ENCODE measurements at places on chromosomes 2 and 18.
A peak's percentile ranks its signal among the peaks of the same experiment; 100 is the strongest.

GRCh38 chr18:45277908-45278307 lies 337.4 kb upstream of the SLC14A2 start:
- DNase-seq, result no peak

DNA sequence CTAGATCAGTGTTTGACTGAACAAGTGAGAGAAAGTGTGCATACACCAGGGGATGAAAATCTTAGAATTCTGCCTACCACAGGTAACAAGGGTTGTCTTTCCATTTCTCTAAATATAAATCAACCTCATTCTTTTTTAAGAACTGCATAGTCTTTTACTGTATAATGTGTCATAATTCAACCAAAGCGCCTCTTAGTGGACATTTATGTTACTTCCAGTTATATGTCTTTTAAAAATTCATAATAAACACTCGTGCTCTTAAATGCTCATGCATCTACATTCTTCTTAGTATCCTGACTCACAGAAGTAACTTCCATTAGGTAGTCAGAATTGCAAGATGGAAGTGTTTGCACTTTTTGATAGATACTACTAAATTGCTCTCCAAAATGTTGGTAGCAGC lies 76.2 kb downstream of the CHRNA1 start:
- DNase-seq, result no peak

GRCh38 chr2:72969706-72970105 lies 52.4 kb downstream of the EMX1 start:
- no peak for DNase-seq

DNA sequence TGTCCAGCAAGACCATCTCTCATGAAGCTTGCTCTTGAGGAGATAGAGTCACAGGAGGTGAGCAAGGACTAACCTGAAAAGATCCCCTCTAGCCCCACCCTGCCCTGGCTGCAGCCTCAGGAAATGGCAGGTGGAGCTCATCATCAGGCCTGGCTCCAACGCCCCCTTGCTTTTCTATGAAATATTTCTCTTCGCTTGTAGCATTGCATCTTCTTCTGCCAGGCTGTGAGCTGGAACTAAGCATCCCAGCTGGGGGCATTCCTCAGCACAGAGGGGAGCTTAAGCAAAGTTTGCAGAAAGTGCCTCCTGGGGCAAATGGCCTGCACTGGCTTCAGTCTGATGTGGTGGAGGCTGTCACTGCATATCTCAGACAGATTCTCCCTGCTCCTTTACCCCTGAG lies 90.1 kb upstream of the LGALSL start:
- no peak for DNase-seq

DNA sequence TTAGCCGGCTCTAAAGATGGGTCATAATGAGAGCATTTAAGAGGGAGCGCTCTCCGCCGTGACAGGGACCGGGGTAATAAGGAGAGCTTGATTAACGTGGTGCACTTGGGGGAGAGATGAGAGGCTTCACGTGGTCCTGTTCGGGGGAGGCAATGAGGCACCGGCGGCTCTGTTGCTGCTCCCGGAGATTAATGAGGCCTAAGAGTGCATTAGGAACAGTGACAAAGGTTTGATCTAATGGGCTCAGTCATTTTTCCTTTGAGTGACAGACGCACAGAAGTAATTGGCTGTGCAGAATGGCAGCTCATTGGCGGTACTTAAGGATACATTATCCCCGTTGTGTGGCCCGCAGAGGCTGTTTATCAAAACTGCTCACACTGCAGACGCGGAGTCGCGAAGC lies 250.7 kb downstream of the GBX2 start:
- no peak for DNase-seq

- DNase-seq, result peak; percentile 51
Measured at GRCh38 chr2:105409717-105410116, 10.9 kb upstream of the FHL2 start.

GRCh38 chr2:101883860-101884259 lies 107.9 kb upstream of the IL1R2 start:
- DNase-seq, result no peak

GRCh38 chr18:25067275-25068025 lies 284.5 kb downstream of the ZNF521 start:
- DNase-seq, result no peak

DNA sequence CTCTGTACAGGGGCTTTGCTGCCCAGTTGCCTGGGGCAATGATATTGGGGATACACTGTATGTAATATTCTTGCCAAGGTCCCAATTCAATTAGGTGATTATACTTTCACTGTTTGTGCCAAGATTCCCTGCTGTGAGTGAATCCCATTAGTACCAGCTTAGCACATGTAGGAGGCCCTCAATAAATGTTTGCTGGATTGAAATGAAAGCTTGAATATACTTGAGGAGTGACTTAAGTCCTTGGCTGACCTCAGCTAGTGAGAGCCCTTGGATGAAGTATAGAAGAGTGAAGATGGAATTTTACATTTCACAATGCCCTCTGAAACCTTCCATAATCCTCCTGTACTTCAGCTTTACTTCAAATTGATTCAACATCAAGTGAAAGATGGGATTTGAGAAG lies 102.9 kb downstream of the GATA6 start:
- DNase-seq, result no peak

DNA sequence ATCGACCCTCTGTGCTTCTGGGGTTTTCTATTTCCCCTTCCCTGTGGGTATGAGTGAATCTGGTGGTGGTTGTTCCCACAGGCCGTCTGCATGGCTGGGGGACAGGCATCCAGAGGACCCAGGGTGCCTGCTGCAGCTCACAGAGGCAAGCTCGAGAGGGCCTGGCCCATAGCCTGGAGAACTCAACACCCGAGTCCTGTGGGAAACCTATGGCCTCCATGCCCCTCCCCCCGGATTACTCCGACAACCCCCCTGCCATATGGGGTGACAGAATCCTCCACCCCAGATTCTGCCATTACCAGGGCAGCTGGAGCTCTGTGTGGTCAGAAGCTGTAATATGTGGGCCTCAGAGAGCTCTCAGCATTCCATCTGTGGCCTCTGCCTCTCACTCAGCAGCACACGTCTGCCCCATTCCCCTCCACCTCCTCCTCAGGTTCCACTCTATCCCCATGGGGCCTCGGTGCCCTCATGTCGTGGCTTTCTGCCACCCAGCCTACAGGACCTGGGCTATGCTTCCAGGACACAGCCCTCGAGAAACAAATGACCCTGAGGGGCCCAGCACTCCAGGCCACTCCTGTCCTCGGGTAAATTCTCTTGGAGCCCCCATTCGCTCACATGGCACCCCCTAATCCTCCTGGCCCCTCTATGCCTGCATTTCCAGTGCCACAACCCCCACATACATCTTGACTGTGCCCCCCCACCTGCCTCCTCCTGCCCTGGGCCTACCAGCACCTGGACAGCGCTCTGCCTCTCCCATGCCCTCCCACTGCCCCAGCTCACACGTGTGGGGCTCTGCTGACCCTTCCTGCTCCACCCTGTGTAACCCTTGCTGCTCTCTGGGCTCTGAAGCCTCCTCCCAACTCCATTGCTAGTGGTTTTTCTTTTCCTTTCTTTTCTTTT lies 3.6 kb downstream of the MZT2A start:
- DNase-seq, result no peak

DNA sequence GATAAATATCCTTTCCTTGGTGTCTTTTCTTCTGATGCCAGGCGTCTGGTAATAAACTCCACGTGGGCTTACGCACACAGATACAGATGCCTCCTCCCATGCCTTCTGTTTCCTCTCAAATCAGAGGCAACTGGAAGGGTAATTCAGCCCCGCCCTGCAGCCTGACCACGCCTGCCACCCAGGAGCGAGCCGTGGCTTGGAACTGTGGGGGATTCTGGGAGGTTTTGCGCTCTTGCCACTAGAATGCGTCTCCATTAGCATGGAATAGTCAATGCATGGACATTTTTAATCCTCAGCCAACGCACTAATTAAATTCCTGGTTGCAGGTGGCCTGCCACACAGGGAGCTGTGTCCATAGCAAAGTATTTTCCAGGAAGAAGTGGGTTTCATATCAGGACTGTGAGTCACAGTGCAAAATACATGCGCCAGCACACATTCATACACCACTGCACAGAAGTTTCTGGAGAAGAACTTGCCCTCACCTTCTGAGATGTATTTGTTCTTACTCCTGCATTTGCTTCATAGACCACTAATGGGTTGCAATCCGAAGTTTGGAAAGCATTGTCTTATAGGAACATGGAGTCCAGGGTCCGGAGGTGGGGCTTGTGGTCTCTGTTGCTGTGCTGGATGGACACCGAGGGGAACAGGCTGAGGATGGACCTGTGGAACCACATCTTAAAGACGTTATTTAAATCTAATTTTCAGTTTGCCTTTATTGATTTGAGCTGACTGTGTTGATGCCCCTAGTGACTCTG lies 151.4 kb downstream of the LDLRAD4 start:
- DNase-seq, result no peak

DNA sequence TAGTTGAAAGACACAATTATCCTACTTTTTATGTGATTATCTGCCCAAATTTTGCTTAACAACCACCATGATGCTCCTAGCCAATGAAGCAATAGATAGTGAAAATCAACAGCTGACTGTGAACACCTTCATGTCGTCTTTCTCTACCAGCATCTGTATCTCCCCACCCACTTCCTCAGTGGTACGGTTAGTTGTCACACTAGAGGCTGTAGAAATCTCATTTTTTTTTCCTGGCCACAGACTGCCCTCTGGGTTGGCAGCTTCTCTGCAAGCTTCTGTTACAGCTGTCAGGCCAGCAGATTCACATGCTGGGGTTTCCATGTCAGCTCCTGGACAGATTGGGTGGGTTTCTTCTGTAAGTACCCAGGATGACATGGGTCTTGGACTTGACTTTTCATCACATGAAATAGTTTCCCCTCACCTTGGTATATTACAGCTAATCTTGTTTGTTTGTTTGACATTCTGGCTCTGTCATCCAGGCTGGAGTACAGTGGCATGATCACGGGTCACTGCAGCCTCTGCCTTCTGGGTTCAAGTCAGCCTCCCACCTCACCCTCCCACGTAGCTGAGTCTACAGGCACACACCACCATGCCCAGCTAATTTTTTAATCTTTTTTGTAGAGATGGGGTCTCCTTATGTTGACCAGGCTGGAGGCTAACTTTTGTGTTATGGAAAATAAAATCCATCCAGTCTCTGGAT lies 24.3 kb downstream of the STAT4 start:
- no peak for DNase-seq
